Osteocyte (in vitro differentiated cells): ENCODE measurements at places on chromosomes 11 and 22.

GRCh38 chr11:60680455-60681119 lies 18.8 kb upstream of the MS4A8 start:
- DNase-seq, result no peak

DNA sequence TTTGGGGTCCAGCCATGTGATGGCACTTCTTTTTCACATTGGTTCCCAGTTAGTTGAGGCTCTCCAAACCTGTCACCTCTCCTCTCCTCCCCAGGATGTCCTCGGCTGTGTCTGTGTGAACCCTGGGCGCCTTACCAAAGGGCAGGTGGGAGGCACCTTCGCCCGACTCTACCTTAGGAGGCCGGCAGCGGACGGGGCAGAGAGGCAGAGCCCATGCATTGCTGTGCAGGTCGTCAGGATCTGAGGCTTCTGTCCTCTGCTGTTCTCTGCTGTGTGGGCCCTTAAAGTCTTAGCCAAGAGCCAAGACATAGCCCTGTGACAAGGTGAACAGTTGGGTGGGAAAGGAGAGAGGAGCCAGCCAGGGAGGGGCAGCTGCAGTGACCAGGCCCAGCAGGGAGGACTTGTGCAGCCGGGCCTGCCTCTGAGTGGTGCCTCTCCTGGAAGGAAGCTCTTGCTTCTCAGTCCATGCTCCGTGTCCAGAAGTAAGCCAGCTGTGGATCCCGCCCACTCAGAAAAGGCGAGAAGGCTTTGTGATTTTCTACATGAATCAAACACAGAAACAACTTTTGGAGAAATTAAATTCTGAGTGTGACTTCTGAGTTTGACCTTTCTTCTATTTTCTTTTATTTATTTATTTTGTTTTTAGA lies 17.5 kb upstream of the CDC42EP2 start:
- DNase-seq, result no peak

DNA sequence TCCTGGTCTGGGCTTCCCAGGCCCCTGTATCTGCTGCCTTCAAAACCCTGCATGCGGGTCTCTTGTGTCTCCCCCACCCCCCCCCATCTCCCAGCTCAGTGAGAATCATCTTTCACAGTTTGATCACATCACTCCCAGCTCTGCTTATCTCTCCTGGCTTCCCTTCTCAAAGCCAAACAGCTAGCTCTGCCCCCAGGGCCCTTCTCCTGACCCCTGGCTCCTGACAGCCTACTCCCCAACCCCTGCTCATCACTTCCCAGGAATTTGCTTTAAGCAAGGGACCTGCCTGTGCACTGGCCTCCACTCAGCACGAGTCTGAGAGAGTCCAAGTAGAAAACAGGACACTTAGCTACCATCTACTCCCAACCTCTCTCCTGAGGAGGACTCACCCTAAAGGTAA lies 342.7 kb downstream of the TENM4 start:
- DNase-seq, result no peak

GRCh38 chr22:47600281-47600680 lies 837.8 kb downstream of the TBC1D22A start:
- peak; percentile 81 for DNase-seq

GRCh38 chr11:116311206-116311605 lies 461.6 kb downstream of the BUD13 start:
- peak; percentile 77 for DNase-seq

DNA sequence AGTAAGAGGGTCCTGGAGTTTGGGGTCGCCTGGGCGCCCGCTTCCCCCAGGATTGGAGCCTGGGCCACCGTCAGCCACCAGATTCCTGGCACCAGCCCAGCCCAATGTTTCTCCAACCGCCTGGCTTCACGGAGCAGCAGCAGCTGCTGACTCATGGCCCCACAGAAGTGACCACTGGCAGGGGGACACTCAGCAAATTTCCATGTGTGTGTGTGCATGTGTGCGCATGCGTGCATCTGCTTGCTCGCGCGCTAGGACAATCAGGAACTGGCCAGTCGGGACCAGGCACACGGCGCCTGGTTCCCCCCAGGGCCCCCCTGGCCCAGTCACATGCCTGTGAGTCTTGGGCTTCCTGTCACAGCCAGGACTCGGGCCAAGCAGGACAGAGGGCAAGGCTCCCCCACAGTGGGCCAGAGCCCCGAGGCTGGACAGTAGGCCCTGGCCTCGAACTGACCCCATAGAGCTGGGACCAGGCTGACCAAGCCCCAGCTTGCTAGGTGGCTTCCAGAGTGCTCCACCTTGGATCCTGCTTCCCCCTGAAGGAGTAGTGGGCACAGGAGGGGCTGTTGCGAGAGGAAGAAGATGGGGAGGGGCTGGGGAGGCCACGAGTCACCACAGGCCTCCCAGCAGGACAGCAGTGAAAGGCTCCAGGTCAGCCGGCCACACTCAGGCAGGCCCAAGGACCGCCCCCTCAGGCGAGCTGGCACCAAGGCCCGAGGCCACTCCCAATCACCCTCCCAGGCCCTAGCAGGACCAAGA lies 3.2 kb downstream of the CTSD start:
- no peak for DNase-seq

- no peak for DNase-seq
Observed at GRCh38 chr11:110098645-110099044, 5.5 kb downstream of the ZC3H12C start.

DNA sequence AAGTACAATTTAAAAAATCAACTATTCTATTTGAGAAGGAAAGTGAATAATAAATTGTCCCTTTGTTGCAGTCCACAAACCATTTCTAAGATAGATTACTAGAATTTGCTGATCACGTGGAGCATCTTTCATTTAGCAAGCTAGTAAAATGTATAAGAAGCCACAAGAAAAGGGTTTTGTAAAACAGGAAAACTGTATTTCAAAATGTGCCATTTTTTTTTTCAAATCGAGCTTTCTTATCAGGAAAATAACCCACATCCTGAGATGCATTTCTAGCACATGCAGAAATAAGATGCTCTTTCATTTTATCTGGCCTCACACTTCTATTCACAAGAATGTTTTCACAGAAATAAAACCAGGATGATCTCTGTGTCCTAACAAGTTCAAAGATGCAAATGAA lies 3.2 kb upstream of the PATE3 start:
- no peak for DNase-seq

GRCh38 chr11:126061707-126062678 lies 673 bp downstream of the CDON start:
- DNase-seq, result no peak

DNA sequence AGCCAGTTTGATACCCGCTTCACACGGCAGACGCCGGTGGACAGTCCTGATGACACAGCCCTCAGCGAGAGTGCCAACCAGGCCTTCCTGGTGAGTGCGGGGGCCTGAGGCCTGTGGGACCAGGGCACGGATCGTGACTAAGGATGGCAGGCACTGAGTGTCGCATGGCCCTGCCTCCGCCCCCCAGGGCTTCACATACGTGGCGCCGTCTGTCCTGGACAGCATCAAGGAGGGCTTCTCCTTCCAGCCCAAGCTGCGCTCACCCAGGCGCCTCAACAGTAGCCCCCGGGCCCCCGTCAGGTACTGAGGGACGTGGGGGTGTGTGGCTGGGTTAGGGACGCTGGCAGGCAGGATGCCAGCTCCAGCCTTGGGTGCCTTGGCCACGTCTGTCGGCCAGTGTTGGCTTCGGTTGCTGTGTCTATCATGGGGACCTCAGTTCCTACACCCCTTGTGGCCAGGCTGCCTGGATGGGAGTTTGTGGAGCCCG lies 3.0 kb downstream of the PTPRCAP start:
- DNase-seq, result no peak

DNA sequence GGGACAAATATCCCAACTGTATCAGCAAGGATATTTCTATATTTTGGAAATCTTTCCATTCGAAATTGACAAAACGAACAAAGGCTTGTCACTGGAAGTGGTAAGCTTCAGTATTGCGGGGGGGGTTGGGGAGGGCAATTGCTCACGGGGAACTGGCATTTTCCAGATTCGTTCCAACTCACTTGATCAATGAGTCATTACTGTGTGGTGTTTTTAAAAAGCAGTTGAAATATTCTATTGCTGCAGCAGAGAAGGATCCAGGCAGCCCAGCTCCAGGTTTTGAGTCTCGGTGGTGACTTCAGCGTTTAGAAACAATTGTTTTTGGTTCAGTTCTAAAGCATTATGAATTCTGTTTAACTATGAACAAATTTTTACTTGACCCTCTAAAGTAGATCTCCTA lies 33.8 kb upstream of the FBLN1 start:
- no peak for DNase-seq

- DNase-seq, result no peak
Observed at GRCh38 chr11:67303835-67304411, 593 bp downstream of the SSH3 start.

DNA sequence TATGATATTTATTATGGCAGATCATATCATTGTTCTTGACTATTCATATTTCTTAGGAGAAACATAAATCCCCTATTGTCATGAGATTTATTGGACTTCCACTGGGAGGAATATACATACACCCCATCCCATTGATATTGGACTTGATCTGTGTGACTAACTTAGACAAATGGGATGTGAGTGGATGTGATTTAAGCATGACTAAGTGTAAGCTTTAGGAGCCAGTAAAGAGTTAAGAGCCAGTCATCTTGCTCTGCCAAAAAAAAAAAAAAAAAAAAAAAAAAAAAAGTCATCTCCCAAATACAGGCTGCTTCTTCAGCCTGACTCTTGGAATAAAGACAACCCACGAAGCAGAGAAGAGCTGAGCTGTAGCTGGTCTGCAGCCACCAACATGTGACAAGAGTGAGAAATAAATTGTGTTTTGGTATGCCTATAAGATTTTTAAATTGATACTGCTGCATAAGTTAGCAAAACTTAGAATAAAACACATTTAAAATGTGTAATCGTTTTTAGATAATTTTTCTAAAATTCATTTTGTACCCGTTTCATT lies 595.0 kb upstream of the LRRC4C start:
- no peak for DNase-seq

GRCh38 chr11:82730754-82731153 lies 2.9 kb downstream of the FAM181B start:
- no peak for DNase-seq

DNA sequence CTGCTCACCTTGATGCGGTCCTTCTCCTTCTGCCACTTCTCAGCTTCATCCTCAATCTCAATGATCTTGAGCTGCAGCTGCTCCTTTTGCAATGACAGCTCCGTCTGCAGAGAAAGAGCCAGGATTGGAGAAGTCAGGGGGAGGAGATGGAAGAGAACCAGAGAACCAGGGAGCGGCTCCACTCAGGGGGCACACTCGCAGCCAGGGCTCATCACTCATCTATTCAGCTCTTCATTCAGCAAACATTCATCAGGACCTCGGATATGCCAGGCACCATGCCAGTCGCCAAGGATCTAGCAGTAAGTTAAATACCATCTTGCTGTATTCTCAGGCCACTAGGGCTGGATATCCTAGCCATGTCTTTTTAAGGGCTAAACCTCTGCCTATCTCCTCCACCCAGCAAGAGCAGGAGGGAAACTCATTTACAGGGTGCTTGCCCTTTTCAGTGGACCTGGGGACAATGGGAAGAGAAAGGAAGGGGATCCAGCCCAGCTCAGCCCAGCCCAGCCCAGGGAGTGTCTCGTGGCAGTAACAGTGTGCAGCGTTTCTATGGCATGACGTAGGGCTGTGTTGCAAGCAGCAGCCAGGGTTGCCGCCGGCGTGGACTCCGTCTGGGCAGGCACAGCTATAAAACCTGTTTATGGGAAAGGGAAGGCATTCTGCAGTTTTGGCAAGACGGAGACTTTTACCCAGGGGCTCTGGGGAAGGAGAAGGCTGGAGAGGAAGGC lies 9.4 kb downstream of the TRIM29 start:
- DNase-seq, result no peak

DNA sequence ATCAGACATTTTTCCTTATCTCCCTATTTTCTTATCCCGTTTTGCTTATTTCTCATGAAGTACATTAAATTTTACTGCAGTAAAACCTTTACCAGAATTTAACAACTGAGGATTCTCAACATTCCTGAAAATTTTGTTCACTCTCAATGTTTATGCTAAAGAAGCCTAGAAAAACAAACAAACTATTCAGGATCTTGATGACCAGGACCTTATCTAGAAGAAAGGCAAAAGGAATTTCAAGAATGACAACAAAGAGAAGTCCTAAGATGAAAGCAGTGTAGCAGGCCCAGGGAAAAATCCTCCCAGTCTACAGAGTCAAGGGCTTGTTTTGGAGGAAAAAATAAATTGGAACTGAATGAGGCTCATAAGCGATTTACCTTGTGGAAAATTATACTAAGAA lies 283.3 kb upstream of the ARHGAP42 start:
- no peak for DNase-seq

DNA sequence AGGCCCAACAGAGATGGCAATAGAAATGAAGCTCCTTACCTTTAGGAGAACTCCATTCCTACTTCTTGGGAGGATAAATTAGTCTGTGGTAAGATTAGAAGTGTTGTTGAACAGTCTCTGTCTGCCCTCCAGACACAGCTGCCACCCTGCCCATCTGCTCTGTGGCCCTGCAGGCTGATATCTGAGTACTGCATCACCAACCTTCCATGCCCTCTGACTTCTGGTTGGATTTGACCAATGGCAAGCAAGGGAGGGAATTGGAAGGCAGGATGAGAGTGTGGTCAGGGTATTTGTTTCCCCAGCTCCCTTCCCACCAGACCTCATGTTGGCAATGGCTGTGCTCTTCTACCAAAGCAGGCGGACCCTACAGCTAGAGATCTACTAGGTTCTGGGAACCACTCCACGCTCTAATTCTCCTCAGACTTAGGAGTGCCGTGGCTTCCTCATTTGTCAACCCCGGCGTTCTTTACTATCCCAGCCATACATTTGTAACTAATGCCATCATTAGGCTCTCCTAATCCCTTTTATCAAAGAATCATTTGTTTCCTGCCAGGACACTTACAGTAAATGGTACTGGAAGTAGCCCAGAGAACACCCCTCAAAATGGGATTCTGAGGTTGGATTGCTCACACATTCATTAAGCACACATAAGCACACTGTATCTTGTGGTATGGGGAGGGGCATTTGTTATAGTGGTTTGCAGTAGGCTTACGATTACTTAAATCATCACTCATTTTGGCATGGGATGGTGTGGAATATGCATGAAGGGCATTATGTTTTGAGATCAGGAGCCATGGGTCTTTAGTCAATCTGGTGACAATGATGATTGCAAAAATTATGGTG lies 35.4 kb upstream of the CD44 start:
- no peak for DNase-seq

DNA sequence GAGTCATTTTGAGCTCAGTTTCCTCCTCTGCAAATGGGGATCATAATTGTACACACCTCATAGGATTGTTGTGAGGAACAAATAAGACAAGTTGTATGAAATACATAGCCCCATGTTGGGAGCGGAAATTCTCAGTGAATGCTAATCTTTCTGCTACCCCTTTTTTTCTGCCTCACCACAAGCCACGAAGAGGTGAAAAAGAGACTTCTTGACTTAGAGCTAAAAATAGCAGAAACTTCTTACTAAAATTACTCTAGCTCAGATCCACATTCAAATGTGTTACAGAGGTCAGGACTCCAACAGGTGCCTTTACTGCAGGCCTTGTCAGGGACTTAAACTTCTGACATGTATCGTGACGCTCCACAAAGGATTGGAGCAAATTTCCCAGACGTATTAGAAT lies 128.5 kb downstream of the MIAT start:
- DNase-seq, result no peak

GRCh38 chr11:1641096-1641495 lies 11.5 kb downstream of the KRTAP5-5 start:
- no peak for DNase-seq

- no peak for DNase-seq
Observed at GRCh38 chr11:123122852-123123251, 60.9 kb upstream of the HSPA8 start.
